ENCODE measurements at places on chromosomes 11 and 22.

- no peak for DNase-seq
Measured at GRCh38 chr22:50272044-50272802, 2.0 kb upstream of the MAPK11 start.

DNA sequence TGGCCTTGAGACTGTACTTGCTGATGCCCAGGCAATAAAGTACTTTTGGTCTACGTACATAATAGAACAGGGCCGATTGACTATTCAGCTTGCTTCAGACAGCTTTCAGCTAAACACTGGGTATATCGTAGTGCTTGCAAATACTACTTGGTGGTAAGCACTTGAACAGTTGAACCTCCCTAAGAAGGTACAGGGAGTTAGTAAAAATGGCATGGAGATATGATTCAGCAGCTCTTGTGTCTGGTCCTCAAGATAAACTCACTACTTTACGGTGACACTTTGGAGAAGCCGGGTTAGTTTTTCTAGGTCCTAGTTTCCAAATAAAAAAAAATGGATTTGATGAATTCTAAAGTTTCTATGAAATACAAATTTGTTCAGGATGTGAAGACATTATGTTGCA is 7.3 kb downstream of the CCDC117 start:
- DNase-seq: no peak

GRCh38 chr11:83583757-83584366 is 297.7 kb upstream of the CCDC90B start:
- DNase-seq: no peak

GRCh38 chr22:47587361-47587760 is 824.9 kb downstream of the TBC1D22A start:
- DNase-seq: no peak

DNA sequence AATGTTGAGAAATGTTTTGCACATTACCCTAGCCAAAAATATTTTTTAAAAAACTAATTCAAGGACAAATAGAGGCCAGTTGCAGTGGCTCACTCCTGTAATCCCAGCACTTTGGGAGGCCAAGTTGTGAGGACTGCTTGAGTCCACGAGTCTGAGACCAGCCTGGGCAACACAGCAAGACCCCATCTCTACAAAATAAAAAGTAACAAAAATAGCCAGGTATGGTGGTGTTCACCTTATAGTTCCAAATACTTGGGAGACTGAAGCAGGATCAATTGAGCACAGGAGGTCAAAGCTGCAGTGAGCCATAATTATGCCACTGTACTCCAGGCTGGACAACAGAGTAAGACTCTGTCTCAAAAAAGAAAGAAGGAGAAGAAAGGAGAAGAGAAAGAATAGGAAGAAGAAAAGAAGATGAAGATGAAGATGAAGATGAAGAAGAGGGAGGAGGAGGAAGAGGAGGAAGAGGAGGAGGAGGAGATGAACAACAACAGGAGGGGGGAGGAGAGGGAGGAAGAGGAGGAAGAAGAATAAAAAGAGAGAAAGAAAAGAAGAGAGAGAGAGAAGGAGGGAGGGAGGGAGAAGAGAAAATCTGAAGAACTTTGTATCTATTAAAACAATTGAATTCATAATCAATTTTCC is 136.5 kb downstream of the TTC28 start:
- no peak for DNase-seq
